ENCODE measurements at places on chromosomes 3 and 15.

DNA sequence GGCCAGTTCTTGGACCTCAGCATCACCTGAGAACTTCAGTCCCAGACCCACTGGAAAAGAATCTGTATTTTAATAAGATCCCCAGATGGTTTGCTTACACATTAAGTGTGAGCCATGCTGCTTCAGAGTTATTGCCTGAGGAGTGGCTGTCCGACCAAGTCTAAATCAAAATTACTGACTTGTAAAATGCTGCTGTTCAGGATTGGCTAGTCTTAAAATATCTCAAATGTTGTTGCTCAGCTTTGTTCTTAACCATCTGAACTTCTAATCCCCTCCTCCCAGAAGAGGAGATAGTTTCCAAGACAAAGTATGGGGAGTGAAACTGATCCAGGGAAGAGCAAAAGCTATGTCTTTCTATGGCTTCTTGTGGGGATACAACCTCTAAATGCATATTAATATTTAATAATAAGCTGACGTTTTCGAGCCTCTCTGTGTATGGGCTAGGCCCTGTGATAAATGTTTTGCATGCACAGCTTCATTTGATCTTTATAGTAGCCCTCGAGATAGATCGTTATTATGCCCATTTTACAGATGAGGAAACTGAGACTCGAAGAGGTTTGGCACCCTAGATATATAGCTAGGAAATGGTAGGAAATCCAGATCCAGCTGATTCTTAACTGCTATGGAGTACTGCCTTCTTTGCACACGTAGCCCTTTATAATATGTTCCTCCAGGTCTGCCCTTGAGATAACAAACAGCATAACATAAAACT lies 52.2 kb downstream of the DNASE1L3 start:
- DNase-seq = no peak

GRCh38 chr3:52600258-52600657 lies 63.9 kb downstream of the UQCC5 start:
- no peak for DNase-seq

DNA sequence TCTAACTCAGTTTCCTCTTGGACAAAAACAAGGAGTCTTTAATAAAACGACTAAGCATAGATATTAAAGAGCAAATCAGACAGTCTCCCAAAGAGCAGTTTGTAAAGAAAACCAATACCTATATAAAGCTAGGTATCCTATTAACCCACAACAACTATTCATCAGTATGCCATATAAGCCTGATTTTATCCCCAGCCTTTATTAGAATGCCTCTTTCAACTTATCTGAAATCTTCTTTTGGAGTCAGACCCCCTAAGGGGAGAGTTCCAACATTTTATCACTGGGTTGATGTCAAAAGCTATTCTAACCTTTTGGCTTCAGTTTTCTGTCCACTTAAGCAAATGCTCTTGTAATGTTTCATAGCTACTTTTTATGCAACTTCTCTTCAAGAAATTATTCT lies 17.8 kb downstream of the MAP2K5 start:
- DNase-seq = no peak

DNA sequence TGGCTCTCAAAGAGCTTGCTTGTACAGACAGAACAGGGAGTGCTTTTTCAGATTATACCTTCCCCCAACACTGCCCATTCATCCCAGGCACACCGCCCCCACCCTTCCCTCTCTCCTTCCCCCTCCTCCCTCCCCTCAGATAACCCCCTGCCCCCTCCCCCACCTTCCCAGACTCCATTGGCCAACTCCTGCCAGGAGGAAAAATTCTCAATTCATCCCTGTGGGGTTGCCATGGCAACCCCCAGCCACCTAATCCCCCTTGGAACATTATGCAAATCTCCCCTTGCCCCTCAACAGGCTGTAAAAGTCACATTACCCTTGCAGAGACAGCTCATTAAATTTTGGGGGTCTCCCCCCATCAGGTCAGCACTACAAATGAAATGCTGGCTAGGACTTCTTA lies 14.3 kb downstream of the TLE3 start:
- no peak for DNase-seq

DNA sequence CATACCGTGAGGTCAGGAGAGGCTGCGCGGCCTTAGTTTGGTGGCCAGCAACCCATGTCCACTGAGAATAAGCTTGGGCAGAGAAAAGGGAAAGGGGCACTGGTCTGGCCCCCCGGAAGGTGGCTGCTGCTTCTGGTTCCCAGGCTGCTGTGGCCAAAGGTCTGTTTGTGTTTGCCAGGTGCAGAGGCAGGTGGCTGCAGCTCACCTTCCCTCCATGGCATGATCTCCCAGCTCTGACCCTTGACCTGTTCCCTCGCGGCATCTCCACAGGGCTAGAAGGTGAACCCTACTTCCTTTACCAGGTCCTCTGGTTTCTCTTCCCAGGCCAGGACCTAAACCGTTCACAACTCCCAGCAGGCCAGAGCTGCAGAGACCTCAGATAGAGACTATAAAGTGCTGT lies 13.8 kb downstream of the VPS18 start:
- no peak for DNase-seq

DNA sequence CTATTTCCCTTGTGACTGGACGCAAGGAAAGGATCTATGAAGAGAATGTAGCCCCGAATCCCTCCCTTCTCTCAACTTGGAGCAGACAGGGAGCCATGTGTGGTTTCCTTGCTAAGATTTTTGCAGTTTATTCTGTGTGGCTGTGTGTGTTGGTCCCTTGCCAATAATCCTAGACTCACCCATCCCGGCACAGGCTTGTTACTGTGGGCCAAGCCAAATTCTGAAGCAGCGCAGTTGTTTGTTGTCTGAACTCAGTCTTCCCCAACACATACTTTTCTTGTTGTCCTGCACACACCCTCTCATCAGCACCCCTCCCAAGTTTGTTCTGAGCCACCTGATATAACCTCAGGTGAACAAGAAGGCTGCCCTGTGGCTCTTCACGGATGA lies 193.3 kb upstream of the CTDSPL start:
- no peak for DNase-seq

DNA sequence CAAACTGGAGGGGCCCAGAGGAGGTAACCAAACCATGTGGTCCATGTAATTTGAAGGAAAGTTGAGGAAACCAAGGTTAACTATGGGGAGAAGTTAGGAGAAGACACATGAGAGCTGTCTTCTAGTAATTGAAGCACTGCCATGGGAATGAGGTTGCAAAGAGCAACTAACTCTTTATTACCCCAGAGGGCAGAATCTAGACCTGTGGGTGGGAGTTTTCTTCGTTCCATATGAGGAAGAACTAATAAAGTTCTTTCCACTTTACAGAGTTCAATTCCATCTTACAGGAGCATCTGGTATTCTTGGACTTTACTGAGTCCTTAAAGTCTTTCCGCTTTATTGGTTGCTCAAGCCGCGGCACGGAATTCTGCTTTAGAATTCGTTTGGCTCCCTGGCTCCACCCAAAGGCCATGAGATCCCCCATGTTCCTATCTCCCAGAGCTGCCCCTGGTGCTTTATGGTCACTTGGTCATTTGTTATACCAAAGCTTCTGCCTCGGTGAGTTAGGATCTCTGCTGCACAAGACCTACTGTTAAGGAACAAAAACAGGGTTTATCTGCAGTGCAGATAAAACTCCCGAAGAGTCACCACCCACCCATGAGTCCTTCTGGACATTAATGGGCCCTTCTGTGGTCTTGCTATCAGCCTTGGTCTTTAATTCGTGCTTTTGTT lies 89.5 kb upstream of the UMPS start:
- no peak for DNase-seq

DNA sequence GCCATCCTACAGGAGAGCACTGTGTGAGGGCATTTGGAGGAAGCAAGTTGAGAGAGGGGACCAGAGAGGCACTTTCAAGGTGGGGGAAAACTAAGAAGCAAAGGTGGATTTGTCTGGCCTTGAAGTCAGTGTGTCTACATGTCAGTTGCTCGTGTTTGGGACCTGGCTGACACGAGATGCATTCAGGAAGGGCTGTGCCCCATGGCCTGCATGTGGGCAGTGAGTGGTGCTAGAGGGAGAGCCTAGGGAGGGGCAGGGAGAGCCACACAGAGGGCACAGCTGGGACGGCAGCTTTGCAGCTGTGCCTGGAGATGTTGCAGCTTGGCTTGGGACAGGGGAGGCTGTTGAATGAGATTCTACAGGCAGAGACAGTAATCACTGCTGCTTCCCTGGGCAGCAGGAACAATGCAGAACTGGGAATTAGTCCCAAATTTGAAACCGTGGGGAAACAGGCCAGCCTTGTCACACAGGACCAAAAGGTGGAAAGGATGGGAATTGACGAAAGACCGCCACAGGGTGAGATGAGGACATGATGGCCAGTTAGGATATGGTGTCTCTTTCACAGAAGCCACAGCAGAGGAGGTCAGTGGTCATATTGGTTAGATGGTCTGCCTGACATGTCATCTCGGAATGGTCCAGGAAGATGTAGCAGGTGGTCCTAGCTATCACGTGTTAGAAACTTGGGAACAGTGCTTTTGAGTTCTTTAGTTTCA lies 10.0 kb downstream of the SEC61A1 start:
- DNase-seq = no peak

DNA sequence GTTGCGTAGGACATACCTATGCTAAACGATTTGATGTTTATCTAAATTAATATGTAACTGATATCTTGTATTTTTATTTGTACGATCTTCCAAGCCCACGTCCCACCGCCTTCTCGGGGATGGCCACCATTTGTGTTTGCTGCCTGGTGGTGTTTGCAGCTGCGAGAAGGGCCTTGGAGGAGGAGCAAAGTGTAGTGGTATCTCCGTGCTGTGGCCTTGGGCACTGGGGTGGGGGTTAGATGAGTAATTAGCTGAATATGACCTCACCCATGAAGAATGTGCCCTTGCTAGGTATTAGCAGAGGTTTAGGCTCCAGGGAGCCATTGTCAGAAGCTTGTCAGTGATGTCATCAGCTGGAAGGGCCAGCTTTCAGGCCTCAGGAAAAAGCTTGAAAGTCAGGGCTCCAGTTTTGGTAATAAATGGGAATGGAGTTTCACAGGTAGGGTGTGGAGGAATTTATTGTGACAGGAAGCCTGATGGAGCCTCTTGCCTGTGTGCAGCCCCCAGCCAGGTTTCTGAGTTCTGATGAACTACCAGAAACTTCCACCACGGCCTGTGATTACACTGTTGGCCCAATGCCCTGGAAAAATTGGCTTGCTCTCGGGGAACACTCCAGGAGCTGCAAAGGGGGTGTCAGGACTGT lies 41.0 kb downstream of the FLNB start:
- no peak for DNase-seq

GRCh38 chr15:37893309-37893708 lies 41.1 kb upstream of the TMCO5A start:
- DNase-seq = no peak

DNA sequence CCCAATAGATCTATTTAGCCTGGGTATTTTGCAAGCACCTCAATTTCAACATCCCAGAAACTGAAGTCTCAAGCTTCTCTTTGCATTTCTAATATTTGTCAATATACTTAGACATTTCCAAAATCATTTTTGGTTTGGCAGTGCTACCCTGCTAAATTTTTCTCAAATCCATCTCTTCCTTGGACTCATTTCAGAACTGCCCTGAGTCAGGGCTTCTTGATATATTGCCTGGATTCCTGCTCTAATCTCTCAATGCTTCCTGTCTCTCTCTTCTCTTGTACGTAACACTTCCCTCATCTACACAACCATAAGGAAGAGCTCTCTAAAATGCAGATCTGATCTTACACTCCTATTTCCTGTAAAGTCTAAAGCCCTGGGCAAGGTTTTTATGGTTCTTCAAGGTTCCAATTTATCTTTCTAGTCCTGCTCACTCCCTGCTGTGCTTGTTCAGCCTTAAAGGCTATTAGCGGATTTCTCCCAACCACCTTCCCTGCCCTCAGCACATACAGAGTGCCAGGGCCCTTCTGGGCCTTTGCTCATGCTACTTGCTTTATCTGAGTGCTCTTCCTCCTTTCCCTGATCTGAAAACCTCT lies 53.0 kb upstream of the MME start:
- DNase-seq = no peak

DNA sequence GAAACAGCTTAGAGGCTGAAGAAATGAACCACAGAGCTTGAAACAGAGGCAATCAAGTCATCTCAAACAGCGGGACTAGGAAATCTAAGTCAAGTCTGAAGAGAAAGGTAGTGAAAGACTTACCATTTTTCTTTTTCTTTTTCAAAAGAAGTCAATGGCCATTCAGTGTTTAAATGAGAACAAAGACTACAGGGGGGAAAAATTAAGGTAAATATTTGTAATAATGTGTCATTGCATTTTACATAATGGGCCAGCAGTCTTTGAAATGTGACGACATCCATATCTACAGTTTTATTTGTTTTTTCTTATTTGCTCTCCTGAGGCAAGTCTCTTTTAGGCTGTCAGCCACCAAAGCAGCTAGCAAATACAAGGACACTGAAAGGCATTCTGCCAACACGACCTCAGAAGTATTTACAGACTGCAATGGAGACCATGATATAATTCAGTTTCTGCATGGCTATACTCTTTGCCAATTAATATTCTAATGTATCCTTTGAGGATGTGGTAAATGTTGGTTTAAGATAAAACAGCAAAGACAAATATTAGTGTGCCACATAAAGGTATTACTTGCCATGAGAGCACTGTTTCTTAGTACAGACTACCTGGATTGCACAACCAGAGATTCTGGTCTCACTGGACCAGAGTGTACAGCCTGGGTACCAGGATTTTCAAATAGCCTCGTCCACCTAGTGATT lies 307.0 kb upstream of the THBS1 start:
- DNase-seq = no peak

DNA sequence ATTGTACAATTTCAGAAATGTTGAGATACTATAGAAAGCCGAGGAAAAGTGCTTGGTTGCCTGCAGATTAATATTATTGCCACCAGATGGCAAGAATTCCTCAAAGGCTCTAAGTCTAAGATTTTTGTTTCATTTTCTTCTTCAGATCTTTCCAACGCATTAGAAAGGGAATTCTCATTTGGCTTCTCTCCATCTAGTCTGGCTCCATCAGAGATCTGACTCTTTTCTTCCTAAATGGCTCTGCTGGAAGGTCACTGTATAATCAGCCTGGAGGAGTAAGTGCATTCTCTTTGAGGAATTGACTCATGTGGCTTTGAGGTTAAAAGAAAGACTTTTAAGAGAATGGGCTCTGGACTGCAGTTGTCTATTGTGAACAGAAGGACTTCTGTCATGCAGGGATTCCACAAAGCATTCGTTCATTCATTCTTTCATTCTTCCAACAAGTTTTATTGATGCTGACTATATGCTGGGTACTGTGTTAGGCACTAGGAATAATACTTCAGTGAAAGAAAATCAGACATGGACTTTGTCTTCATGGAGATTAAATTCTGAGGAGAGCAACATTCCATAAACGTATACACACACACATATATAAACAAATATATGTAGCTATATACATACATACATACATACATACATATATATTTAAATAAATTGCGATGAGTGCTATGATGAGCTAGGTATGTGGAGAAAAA lies 55.3 kb downstream of the SLC28A2 start:
- no peak for DNase-seq
